Left kidney (tissue), 8 donors: ENCODE measurements at places on chromosomes 12 and 14. TPM values are rescaled to one million over a fixed set of nuclear protein-coding genes. Genes with fewer than 3 reads are reported as not detected.
A peak's percentile ranks its signal among the peaks of the same experiment; 100 is the strongest.

GRCh38 chr12:89878950-89879349 is 170.3 kb upstream of the ATP2B1 start:
- no peak for DNase-seq

- DNase-seq: no peak
Observed at GRCh38 chr12:108099073-108099472, 30.0 kb upstream of the WSCD2 start.

DNA sequence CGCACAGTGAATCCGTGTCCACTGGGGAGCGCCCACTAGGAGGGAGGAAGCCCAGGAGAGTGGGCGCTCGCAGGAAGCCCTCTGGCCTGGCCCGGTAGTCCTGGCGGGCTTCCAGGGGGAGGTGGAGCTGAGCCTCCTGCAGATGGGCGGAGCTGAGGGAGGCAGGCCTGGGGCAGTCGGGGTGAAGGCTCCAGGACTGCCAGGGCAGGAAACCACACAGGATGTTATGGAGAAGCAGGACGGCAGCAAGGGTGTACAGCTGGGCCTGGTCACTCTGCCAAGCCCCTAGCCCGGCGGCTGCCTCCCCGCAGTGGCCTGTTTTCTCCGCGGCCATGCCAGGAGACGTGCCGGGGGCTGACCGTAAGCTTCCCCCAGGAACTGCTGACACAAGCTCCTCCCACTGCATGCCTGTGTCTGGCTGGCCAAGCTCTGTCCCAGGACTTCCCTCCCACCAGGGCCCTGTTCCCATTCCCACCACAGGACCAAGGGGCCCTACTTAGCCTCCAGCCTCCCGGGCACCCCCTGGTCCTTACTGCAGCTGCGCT is 143.4 kb upstream of the C14orf180 start:
- no peak for DNase-seq

GRCh38 chr12:92259291-92259690 is 113.6 kb upstream of the BTG1 start:
- DNase-seq: no peak

- no peak for DNase-seq
Observed at GRCh38 chr12:118827606-118828005, 153.7 kb upstream of the SRRM4 start.

DNA sequence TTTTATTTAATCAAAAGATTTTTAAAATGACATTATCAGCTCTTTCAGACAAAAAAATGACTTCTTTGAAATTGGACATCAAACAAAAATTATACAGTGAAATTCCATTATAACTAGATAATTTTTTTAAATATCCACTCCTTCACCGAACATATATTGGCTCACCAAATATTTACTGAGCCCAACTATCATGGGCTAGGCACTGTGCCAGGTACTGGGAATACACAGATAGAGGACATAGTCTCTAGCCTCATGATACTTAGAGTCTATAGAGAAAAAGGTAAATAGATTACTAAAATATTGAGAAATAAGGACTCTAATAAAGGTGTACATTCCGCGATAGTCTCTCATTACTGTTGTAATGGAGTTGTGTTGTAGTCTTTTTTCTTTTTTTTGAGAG is 219.9 kb downstream of the SEC23A start:
- DNase-seq: no peak

- DNase-seq: no peak
Observed at GRCh38 chr14:102517392-102518062, 8.0 kb upstream of the ANKRD9 start.

DNA sequence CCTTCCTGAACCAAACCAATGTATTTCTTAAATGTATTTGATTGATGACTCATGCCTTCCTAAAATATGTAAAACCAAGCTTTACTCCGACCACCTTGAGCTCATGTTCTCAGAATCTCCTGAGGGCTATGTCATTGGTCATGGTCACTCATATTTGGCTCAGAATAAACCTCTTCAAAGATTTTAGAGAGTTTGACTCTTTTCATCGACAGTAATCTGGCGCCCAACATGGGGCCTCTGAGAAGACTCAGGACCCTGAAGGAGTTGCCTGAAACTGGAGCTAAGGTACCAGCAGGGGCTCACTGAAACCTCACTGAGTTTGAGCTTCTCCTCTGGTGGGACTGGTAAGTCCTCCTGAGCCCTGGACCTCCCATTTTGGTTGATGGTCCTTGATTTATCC is 17.2 kb upstream of the PSMC1 start:
- DNase-seq: peak; percentile 1

DNA sequence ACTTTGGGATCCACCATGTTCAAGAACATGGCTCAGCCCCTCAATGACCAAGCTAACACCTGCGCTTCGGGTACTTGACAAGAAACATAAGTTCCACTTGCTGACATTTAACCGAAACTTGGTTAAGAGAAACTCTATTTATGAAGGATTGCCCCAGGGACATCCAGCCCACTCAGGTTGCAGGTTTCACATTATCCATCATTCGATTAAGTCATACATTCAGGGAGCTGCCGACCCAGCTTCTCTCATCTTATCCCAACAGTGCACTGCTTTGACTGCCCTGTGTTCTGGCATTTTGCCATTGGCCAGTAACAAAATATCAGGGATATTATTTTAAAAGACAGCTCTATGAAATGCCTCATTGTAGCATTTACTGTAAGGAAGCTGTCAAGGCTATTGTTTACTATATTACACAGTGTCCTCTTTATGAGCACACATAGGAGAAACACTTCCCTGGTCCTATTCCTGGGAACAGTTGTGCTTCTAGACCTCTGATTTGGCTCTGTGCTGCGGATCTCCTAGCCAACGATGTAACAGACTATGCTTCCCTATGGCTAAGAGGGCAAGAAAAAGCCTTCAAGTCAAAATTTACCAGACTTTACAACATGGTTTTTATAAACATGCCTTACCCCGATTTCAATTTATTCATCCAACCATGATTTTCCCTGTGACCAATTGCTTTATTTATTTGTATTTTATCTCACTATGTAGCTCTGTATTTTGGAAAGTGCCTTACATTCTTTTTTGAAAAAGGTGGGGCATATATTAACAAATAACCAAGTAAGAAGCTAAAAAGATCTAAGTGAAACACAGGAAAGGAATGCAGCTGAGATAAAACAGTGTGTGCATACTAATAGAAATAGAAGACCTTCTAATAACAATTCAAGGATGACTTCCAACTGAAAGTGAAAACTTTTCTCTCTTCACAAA is 109.3 kb downstream of the ITPR2 start:
- DNase-seq: no peak

DNA sequence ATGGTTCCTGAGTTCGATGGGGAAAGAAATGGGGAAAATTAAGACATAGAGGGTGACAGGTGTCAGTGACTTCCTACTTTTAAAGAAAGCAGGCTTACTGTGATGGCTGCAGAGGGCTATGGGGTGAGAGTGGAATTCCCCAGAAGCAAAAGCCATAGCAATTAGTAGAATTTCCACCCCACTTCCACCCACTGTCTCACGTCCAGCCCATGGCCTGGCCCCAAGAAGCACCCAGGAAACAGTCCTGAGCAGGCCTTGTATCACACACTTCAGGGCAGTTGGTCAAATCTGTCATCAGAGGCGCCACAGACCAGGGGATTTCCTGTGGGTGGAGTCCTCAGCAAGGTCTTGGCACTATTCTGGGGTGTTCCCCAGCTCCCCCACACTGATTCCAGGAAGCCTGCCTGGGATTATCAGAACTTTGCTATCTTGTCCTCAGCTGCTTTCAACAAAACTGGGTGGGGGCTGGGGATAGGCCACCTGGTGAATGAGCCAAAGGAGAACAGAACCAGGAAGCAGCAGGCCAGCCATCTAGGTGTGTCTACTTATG is 120.1 kb upstream of the CCND2 start:
- no peak for DNase-seq

- DNase-seq: no peak
Observed at GRCh38 chr12:49323524-49324097, 556 bp downstream of the TROAP start.

- DNase-seq: no peak
Observed at GRCh38 chr12:123840765-123841425, 78.8 kb downstream of the DNAH10 start.

DNA sequence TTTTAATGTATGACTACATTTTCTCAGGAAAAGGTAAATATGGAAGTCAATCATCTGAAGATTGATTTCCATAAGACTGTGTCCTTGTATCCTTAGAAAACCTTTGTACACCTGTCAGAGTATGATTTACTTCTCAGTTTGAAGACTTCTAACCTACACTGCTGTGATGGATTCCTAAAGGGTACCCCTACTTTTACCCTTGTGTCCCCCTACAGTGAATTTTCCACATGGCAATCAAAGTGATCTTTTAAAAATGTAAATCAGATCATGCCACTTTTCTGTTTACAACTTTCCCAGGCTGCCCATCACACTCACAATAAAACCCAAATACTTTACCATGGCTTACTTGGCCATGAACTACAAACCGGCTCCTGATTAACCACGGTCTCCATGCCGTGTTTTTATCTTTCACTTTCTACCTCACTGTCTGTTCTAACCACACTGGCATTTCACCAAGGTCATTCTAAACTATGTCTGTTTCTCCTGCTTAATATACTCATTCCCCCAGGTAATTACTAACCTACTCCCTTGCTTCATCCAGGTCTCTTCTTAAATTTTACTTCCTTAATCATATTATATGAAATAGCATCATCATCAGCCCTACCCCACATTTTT is 8.1 kb downstream of the DNAI7 start:
- DNase-seq: no peak

- no peak for DNase-seq
Observed at GRCh38 chr14:105071326-105071725, 6.1 kb upstream of the GPR132 start.

GRCh38 chr12:4270831-4271716 is 2.5 kb upstream of the CCND2 start:
- peak; percentile 74 for DNase-seq

- no peak for DNase-seq
Observed at GRCh38 chr12:11746024-11746771, 96.7 kb downstream of the ETV6 start.

DNA sequence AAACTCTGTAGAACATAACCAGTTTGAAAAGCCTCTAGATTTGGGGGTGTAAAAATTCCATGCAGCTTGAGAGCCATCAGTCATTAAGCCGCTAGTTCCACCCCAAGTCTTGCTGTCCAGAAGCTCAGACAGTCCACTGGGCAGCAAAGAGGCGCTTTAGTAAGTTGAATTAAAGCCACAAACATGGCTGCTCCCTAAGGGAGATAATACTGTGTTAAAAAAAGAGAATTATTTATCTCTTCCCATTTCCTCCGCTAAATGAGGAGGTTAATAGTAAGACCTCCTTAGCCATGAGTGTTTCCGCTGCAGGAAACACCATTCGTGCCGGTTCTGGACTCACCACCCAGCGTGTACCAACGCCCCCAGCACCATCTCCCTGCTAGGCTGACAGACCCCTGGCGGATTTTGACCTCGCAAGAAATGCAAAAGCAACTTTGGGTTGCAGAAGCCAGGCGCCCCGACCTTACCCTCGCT is 536 bp downstream of the TM7SF3 start:
- DNase-seq: peak; percentile 29

DNA sequence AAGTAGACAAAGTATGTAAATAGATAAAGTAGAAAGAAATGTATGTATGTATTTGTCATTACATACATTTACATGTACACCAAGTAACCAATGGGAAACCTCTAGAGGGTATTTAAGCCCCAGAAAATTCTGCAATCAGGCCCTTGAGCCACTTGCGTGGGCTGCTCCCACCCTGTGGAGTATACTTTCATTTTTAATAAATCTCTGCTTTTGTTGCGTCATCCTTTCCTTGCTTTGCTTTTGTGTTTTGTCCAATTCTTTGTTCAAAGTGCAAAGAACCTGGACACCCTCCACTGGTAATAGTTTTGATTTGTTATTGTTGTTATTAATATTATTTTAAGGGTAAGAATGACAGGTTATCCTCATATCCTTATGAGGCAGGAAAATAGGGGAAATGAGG is 21.8 kb downstream of the CAPS2 start:
- no peak for DNase-seq

DNA sequence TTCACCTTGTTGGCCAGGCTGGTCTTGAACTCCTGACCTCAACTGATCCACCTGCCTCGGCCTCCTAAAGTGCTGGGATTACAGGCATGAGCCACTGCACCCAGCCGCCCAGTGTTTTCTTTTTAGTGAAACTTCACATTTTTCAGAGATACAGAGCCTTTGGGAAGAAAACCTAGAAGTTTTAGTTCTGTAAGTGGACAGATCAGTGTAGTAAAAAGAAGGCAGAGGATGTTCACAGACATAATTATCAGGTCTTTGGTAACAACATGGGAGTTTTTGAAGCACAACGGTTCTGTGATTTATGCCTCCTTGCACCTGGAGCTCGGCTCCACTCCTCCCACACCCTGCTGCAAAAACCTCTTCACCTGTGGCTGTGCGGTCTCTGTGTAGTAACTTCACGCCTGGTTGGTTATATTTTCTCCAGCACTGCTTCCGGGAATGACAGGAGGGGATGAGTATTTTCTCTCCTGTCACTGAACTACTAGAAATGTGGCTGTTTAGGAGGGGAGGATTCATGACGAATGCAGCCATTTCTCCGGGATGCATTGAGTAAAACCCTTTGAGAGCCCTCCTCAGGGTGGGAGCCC is 67.0 kb downstream of the ARF6 start:
- peak; percentile 82 for DNase-seq

- DNase-seq: no peak
Observed at GRCh38 chr12:57488402-57489156, 711 bp downstream of the MARS1 start.

DNA sequence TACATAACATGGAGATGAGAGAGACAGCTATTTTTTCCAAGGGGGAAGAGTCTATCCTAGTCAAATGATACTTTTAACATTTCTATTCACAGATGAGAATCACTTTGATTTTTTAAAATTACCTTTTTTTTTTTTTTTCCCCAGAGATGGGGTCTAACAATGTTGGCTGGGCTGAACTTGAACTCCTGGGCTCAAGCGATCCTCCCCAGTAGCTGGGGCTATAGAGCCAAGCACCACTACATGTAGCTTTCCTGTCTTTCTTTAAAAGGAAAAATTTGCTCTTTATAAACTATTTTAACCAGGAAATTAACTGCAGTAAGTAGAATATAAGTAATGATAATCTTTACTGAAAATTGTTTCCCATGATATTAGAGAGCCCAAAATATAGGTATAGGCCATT is 3.3 kb downstream of the PRICKLE1 start:
- DNase-seq: no peak

DNA sequence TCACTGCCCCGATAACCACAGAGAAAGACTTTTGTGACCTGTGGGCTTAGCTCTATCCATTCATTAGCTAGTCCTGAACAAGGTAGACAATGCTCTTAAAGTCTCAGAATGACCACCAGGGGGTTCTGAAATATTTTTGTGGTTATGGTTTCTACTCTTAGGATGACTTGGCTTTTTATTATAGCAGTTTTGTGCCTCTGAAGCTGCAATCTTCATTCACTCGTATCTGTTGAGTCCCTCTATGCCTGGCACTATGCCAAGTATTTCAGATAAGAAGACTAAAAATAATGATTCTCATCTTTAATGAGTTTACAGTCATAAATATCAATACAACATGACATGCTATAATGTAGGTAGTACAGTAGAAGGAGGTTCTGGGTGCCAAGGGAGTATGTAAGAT is 130.8 kb upstream of the TRHDE start:
- DNase-seq: no peak

The DHH gene
- polyA plus RNA-seq: 0.25 TPM

The KRT79 gene
- not detected for polyA plus RNA-seq

The TAS2R19 gene
- polyA plus RNA-seq: 1.9 TPM

The ADAM21 gene
- polyA plus RNA-seq: 0.93 TPM

The KRT6C gene
- polyA plus RNA-seq: not detected

The CLEC2B gene
- polyA plus RNA-seq: 2.6 TPM

The GPR65 gene
- 0.50 TPM for polyA plus RNA-seq

The KCNC2 gene
- 0.55 TPM for polyA plus RNA-seq

The SPTB gene
- polyA plus RNA-seq: 15.4 TPM

The GPRC5D gene
- 1.1 TPM for polyA plus RNA-seq

The MMP17 gene
- polyA plus RNA-seq: 0.65 TPM

The CLEC7A gene
- 2.8 TPM for polyA plus RNA-seq

The CEP83 gene
- polyA plus RNA-seq: 48.2 TPM
